ENCODE measurements at places on chromosomes 4 and X.

- no peak for DNase-seq
Observed at GRCh38 chrX:12360986-12361598, 222.8 kb downstream of the FRMPD4 start.

DNA sequence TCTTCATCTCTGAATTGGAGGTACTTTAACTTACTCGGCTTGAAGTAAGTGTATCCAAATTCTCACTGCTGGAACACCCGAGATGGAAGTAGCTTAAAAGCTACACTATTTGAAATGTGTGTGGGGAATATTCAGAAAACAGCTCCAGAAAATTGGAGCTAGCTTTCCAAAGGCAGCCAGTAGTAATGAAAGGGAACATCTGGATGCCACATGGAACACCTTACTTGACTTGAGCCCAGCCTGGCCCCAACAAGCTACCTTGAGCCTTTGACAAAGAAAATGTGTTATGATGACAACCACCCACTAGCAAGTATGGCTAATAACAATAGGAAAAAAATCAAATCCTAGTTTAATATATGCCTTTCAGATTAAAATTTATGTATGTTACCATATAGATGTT is 161.5 kb downstream of the PRDM5 start:
- DNase-seq = no peak

- no peak for DNase-seq
Observed at GRCh38 chrX:134568285-134569016, 89.8 kb downstream of the PLAC1 start.

DNA sequence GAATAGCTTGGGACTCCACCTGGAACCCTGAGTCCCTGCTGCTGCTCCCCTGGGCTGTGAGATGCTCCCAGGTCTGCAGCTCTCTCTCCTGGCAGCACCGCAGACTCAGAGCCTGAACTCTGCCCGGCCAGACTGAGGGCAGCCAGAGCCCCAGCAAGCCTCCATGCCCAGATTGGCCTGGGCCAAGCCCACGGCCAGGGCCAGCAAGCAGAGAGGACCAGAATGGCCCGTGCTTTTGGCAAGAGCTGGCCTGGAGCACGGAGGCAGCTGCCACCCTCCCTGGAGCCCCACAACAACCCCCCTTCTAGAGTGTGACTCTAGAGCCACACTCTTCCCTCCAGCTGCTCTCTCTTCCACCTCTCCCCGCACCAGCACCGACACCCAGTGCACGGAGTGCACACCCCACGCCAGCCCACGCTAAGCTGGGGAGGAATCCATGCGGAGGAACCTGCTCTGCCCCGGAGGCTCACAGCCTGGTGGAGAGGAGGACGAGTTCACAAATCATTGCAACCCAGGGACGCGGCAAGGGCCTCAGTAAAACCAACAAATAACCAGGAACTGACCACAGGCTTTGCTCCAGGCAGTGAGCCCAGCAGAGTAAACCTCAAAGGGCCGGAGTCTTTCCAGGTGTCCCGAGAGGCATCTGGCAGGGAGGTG is 110.3 kb downstream of the HMX1 start:
- no peak for DNase-seq

- no peak for DNase-seq
Observed at GRCh38 chrX:63349307-63349706, 1.8 kb downstream of the SPIN4 start.

DNA sequence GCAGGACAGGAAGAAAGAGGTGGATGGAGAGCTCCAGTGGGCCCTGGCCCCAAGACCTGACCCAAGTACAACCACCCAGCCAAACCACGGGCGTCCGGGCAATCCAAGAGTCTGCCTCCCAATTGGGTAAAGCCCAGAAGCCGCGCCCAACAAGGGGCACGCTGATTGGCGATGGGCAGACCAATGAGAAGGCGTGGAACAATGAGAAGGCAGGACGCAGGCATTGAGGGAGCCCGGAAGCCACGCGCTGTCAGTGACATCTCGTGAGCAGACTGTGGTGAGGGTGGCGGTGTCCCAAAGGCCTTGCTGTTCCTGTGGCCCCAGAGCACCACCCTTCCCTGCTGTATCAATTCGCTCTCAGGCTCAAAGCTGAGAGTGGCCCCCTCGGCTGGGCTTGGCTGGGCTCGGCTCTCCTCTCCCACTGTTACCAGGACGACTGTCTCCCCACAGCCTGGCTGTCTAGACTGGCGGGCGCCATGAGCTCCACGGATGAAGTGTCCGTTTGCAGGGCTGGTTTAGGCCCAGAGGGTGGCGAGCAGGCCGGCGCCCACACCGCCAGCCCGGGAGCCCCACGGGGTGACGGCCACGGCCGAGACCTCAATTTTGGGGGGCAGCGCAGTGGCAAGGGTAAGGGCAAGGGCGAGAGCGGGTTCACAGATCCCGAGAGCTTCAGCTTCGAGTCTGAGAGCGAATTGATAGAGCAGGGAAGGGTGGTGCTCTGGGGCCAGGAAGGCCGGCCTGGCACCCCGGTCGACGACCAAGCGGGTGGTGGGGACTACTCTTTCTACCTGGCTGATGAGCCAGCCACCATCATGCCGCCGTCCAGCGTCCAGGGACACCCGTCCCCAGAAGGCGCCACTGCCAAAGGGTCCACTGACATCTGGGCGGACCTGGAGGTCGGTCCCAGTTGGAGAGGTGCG is at the start of gene LOC101059915:
LOC101059915 (plus strand) TSS at position 219 of the 920 bp plus-strand sequence.
- DNase-seq = no peak

DNA sequence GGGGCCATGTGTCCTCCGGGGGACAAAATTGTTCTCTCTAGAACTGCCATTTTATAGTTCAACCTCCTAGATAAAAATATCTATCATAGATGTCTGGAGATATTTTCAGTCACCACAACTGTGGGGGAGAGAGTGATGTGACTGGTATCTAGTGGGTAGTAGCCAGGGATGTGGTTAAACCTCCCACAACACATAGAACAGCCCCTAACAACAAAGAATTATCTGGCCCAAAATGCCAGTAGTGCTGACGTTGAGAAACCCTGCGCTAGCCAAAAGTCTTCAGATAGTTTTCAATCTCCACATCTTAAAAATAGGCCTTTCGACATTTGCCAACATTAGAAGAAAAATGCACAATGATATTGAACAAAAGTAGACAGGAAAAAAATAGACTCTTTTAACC is 19.0 kb upstream of the SUPT20HL2 start:
- DNase-seq = no peak

- no peak for DNase-seq
Observed at GRCh38 chr4:25245181-25245580, 11.3 kb downstream of the PI4K2B start.

GRCh38 chr4:144295286-144295995 is 154.9 kb upstream of the GYPA start:
- no peak for DNase-seq

GRCh38 chr4:98939892-98940298 is 11.0 kb upstream of the EIF4E start:
- no peak for DNase-seq

GRCh38 chr4:133863153-133863552 is 338.4 kb downstream of the PABPC4L start:
- DNase-seq = no peak

- DNase-seq = no peak
Observed at GRCh38 chr4:15500701-15501100, 31.0 kb downstream of the CC2D2A start.

DNA sequence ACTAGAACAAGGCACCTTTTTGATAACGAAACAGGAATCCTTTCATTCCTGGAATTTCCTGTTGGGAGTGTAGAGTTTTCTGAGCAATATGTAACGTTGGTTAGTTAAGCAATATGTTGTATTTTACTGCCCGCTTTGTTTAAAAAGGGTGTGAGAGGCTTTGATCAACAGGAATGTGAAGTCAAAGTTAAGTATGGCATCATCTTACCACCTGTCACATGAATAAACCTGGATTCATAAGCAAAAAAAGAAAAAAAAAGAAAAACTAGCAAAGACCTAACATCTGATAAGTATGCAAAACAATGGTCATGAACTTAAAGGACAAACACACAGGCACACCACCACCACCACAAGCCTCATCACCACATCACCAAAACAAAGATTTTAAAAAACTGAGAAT is 7.1 kb upstream of the CXCL5 start:
- no peak for DNase-seq

Measured in stimulated activated CD4-positive, alpha-beta T cell treated with anti-CD3 and anti-CD28 coated beads, Interleukin-4, amount 100 ng/mL, for 1 hour (primary cell).